ENCODE measurements at places on chromosomes 12 and 14. TPM values are rescaled to one million over a fixed set of nuclear protein-coding genes. Genes with fewer than 3 reads are reported as not detected.

The TEX52 gene
- not detected for total RNA-seq

The RNASE3 gene
- total RNA-seq = not detected

The SPTB gene
- total RNA-seq = 0.07 TPM

The MYO1H gene
- total RNA-seq = not detected

The RBMS2 gene
- total RNA-seq = 103 TPM

The GLIPR1L2 gene
- not detected for total RNA-seq

The SDS gene
- not detected for total RNA-seq

The KLRB1 gene
- total RNA-seq = not detected

The ASPG gene
- not detected for total RNA-seq

The NGB gene
- not detected for total RNA-seq

The CLEC1A gene
- 22.5 TPM for total RNA-seq

The RPS6KA5 gene
- total RNA-seq = 8.8 TPM

The SERPINA9 gene
- not detected for total RNA-seq

The HOXC9 gene
- total RNA-seq = 0.40 TPM

The MANSC1 gene
- 56.5 TPM for total RNA-seq

The SLC10A1 gene
- total RNA-seq = not detected

The CDK4 gene
- 156 TPM for total RNA-seq

The P3H3 gene
- 92.6 TPM for total RNA-seq

The PLCZ1 gene
- total RNA-seq = not detected

The CLEC2B gene
- total RNA-seq = 16.4 TPM

The RPGRIP1 gene
- not detected for total RNA-seq

The KLHL42 gene
- 36.5 TPM for total RNA-seq

The ZNF384 gene
- 58.5 TPM for total RNA-seq

The KLRC1 gene
- not detected for total RNA-seq

The ZNF891 gene
- total RNA-seq = 1.5 TPM

The ABHD12B gene
- total RNA-seq = not detected

The WDHD1 gene
- 22.5 TPM for total RNA-seq

The OR6C2 gene
- not detected for total RNA-seq

The SLC17A8 gene
- total RNA-seq = not detected

The ANP32D gene
- total RNA-seq = not detected

The SERPINA3 gene
- total RNA-seq = not detected

The TAS2R9 gene
- total RNA-seq = not detected

The ADAM20 gene
- 0.44 TPM for total RNA-seq

The SLCO1A2 gene
- total RNA-seq = not detected

The AMHR2 gene
- total RNA-seq = not detected

The LGMN gene
- total RNA-seq = 62.6 TPM
